ENCODE measurements at places on chromosomes 7 and 10.

DNA sequence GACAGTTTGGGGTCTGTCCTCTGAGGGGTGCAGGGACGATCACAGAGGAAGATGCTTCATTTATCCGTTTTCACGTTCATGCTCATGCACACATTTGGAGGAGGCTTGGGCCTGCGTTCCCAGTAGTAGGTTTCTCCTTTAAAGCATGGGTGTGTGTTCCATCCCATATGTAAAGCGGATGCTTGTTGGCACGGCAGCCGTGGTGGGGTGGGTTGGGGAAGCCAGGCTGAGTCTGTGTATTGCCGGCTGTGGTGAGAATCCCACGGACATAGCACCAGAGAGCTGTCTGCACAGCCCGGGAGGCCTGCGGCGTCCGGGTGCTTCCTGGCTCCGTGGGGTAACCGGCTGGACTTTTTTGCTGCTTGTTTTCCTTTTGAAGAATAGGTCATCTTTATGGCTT lies 440 bp downstream of the JAKMIP3 start:
- no peak for DNase-seq

- DNase-seq = no peak
Observed at GRCh38 chr10:62735464-62736167, 68.9 kb upstream of the ADO start.

DNA sequence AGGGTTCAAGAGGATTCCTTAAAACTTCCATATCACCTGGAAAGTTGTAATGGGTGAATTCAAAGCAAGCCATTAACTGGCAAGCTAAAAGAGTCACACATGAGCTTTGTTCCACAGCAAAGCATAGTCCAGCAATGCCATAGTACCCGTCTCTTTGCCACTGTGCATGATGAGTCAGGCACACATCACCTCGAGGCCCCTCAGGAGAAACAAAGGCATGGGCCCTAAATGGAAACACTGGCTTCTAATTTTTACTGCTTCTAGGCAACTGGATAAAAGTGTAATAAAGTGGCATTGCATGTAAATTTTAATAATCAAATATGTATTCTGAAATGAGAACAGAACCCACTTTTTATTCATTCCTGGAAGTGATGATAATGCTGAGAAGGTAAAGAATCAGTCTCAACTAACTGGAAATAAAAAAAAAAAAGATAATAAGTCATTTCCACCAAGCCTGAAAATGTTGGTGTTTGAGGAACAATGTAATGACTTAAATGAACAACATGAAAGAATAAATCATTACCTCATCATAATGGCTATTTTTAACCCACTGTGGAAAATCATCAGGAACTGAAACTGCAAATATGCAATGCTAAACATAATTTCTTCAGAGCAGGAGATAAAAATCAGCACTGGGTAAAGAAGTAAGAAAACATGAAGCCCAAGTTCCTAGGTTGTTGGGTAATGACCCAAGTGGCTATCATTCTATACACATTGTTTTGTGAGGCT lies 104.9 kb downstream of the CDK6 start:
- no peak for DNase-seq

- no peak for DNase-seq
Observed at GRCh38 chr7:99111591-99111990, 32.3 kb downstream of the SMURF1 start.

Data from SK-N-DZ (cell line).